ENCODE measurements at places on chromosomes 3 and 15.

DNA sequence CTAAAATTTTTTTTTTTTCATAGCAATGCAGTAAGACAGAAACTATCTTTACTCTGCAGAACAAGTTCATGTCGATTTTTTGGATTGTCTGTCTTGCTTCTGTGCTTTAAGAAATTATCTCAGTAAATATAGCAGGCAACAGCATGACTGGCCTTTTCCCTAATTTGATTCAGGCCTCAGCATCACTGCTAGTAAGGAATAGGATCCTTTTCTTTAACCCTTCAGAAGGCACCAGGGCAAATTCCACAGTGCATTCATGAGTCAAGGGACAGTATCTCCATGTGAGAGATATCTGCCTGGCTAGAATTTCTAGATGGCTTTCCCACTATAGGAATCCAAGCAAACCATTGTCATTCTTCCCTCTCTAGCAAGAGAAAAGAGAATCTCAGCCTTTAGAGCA lies 71.4 kb downstream of the TIPARP start:
- DNase-seq, result no peak

GRCh38 chr15:48869966-48870365 lies 8.0 kb upstream of the EID1 start:
- DNase-seq, result no peak

DNA sequence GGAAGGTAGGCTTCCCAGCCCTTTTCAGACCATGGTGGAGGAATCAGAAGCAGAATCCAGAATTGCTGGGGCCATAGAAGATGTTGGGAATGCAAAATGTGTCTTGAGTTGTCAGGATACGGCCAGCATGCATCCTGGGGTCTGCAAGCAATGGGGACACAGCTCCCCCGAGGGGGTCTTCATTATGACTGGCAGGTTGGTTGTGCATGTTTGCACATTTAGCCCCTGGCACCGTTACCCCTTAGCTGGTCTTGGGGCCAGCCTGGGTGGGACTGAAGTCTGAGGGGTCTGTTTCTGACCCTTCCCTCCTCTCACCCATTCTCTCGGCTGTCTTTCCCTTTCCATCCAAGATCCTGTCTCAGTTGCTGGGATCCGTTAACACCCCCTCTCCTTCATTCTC lies 50.7 kb downstream of the STARD5 start:
- no peak for DNase-seq

DNA sequence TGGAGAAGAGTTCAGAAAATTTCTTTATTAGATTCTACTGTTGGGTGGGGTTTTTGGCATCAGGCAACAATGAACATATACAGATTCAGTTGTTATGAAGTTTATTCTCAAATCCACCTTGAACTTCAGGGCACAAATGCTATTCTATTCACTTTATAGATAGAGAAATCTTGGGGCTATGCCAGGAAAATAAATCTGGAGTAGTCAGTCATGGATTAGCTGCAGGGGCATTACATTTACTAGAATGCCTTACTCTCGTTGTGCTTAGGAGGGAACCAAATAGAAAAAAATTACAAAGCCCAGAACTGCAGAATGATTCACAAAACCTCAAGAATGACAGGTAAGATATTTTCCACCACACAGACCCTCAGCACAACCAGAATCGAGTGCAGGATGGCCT lies 216.7 kb downstream of the CDIN1 start:
- DNase-seq, result no peak

DNA sequence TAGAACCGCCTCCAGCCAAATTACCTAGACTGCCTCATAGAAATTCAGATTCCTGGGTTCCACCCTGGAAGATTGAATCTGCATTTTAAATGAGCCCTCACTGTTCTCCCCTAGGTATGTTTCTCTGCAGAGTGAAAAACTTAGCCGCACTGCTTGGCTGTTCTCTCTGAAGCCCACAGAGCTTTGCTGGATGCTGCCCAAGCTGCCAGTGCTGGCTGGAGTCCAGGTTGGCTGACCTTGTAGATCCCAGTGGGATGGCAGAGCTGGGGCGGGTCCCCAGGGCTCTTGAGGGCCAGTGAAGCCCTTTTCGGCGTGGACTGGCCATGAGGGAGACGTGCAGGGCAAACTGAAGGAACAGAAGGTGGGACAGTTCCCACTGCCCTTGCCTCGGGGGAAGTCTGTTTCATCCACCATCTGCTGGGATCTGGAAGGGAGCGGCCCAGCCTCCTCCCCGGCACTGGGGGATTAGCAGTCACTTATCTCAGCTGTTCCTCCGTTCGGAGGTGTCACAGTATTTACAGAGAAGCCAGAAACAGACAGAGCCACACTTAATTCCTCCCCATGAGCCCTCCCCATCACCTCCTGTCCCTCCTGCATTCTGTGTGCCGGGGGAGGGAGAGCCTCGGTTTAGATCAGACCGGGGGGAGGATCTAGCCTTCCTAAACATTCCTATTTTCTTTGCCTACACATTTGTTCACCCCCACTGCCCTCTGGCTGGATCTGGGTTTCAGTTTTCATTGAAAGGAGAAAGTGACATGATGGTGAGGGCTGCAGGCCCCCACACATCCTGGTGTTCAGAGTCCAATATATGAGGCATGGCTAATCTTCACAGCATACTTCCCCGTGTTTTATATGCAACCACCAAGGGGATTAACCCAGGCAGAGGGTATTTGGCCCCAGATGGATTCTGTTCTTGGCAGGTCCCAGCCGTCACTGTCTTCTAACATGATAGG lies 4.1 kb upstream of the ACTC1 start:
- no peak for DNase-seq

DNA sequence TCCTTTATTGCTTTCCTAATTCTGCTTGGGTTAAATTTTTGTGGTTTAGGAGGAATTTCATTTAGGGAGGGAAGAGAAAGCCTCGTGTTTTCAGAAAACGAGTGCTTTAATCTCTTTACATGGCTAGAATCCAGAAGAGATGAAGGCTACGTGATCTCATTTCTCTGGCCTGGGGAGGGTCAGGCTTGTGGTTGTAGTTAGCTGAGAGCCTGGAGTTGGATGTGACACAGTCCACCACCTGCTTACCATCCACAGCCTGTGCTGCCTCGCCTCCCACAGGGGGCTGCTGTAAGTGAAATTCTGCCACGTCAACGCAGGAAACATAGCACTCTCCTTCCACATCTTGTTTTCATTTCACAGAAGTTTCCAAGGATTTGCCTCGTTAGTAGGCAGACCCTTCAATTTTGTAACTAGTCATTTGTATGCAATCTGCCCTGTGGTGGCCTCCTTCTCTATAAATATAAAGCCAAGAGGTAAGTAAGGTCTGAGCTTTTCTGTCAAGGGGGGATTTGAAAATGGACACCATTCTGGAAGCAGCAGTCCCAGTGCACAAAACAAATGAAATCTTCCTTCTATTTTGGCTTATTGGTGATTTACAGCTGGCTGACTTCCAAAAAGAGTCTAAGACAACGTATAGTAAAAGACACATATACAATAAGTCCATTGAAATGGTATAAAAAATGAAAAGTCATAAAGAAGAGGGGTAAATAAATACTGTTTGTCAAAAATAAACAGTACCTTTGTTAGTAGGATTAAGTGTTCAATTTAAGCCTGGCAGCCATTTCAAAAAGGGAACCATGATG lies 3.4 kb downstream of the GXYLT2 start:
- no peak for DNase-seq
